Muscle of arm (tissue), 14 donors: ENCODE measurements at places on chromosomes 2 and 18. TPM values are rescaled to one million over a fixed set of nuclear protein-coding genes. Genes with fewer than 3 reads are reported as not detected.

Gene SKA1
- polyA plus RNA-seq = 5.3 TPM

Gene TLK1
- 31.2 TPM for polyA plus RNA-seq

Gene SIX3
- polyA plus RNA-seq = not detected

Gene TMEM178A
- polyA plus RNA-seq = 9.4 TPM

Gene KRTCAP3
- 1.9 TPM for polyA plus RNA-seq

Gene SPC25
- not detected for polyA plus RNA-seq

Gene UGT1A8
- not detected for polyA plus RNA-seq

Gene DNAH6
- 0.32 TPM for polyA plus RNA-seq

Gene CFAP221
- 0.53 TPM for polyA plus RNA-seq

Gene GCG
- 11.5 TPM for polyA plus RNA-seq

Gene SGPP2
- 1.7 TPM for polyA plus RNA-seq

Gene C2orf72
- polyA plus RNA-seq = 0.47 TPM

Gene MLPH
- polyA plus RNA-seq = 0.48 TPM

Gene ASAP2
- 19.3 TPM for polyA plus RNA-seq

Gene INHBB
- 1.0 TPM for polyA plus RNA-seq

Gene LDLRAD4
- polyA plus RNA-seq = 11.8 TPM

Gene CEBPZ
- polyA plus RNA-seq = 39.8 TPM

Gene HMSD
- 0.45 TPM for polyA plus RNA-seq

Gene DOK6
- 3.2 TPM for polyA plus RNA-seq

Gene DYNAP
- not detected for polyA plus RNA-seq

Gene SULT1C2
- 0.14 TPM for polyA plus RNA-seq

Gene PUM2
- polyA plus RNA-seq = 66.3 TPM

Gene CNDP1
- polyA plus RNA-seq = 0.40 TPM
